LHCN-M2 (cell line): ENCODE measurements at places on chromosomes 7 and 10. TPM values are rescaled to one million over a fixed set of nuclear protein-coding genes. Genes with fewer than 3 reads are reported as not detected.
A peak's percentile ranks its signal among the peaks of the same experiment; 100 is the strongest.

GRCh38 chr7:51980313-51980712 lies 663.7 kb upstream of the COBL start:
- DNase-seq, result no peak

DNA sequence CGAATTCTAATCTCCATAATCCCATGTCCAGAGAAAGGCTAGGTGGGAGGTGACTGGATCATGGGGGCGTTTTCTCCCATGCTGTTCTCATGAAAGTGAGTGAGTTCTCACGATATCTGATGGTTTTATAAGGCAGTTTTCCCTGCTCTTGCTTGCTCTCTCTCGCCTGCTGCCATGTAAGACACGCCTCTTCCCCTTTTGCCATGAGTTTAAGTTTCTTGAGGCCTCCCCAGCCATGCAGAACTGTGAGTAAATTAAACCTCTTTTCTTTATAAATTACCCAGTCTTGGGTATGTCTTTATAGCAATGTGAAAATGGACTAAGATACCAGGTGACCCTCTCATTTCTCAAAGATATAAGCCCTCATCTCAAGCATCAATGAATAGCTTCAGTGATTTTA lies 1.1 kb upstream of the ACTA2 start:
- no peak for DNase-seq

- no peak for DNase-seq
Observed at GRCh38 chr10:72234560-72235095, 18.6 kb upstream of the ASCC1 start.

DNA sequence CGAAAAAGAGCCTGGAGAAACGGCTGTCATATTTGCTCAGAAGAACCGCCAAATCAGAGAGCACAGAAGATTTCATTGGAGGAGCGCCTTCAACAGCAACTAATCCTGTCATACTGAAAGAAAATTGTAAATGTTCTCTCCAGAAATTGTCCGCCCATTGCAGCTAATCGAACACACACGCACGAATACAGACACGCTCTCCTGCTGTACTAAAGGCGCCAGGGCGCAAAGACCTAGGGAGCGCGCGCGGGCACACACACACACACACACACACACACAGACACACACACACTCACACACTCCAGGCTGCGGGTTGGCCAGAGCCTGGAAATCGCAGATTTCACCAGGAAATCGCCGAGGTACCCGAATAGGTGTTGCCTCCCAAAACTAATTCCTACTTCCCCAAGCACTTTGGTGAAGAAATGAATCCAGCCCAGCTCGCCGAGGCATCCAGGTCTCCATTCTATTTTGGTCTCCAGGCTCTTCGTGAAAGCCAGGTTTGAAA lies at the start of gene CHRM2:
TSS of gene CHRM2 (plus strand) at position 157 of the 505 bp plus-strand sequence. CDS start 146,214 bp downstream, outside the sequence.
- peak; percentile 29 for DNase-seq

DNA sequence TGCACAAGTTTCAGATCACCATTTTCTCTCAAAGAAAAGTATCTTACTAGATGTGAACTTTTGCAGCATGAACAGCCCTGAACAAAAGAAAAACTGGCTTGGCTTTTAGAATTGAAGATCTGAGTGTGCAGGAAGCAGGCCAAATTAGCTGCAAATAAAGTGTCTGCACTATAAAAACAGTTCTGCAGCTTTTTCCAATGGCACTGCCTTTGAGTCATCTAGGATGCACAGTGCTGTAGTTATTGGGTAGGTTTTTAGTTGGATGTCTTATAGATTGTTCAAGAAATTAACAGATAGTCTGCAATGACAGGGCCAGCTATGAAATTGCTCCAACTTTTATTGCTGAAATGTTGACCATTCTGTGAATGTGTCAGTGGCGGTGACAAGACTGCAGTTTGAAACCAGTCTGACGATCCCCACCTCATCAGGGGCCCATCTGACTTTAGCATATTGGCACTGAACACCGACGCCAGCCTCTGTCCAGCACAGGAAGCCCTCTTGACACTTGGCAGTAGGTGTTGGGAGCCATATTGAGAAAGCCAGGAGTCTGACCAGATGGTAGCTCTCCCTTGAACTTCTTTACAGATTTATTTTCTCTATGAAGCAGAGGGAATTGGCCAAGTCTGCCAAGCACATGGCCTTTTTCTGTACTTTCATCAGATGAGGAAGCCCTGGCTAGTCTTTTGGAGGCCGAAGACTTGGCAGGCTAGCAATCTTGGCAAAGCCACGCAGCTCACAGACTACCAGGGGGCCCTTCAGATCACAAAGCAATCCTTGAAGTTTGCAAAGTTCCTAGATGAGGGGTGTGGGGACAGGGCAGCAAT lies 490.6 kb downstream of the NEBL start:
- no peak for DNase-seq

DNA sequence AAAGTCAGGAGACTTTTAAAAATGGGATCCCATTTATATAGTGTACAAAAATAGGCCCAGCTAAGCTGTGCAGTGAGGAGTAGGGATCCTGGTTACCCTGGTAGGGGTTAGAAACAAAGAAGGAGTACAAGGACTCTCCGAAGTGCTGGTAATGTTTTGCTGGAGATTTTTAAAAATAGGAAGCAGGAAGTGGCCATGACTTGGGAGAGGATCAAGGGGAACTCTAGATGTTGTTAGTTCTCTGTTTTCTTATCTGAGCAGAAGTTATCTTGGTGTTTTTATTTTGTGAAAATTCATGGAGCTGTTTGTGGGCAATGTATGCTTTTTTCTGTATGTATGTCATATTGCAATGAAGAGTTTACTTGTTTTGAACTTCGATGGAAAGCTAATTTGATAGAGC lies 373.9 kb downstream of the SFMBT2 start:
- DNase-seq, result no peak

- DNase-seq, result no peak
Observed at GRCh38 chr10:115250784-115251183, 157.6 kb downstream of the ATRNL1 start.

DNA sequence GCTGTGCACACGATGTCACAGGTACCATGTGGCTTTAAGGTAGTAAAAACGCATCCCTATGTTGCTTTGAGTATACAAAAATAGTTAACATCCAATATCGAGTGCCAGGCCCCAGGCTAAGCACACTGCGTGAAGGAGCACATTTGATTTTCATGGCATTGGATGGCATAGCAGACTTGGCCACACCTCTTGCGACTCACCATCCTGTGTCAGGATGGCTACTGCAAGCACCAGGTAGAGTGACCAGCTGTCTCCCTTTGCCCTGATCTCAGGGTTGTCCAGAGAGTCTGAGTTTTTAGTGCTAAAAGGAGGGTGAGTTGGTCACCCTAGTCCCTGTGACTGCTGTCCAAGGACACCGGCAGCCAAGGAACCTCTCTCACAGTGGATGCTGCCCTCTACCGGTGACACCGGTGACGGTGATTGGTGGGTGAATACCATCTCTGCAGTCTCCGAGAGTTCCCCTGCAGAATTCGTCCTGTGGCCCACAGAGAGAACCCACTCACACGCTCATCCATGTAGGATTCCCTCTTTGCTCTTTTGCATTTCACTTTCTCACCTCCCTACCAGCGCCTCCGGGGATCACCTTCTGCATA lies 76.1 kb downstream of the BICC1 start:
- DNase-seq, result peak; percentile 5

GRCh38 chr7:27616914-27617548 lies 45.7 kb downstream of the HIBADH start:
- DNase-seq, result no peak

DNA sequence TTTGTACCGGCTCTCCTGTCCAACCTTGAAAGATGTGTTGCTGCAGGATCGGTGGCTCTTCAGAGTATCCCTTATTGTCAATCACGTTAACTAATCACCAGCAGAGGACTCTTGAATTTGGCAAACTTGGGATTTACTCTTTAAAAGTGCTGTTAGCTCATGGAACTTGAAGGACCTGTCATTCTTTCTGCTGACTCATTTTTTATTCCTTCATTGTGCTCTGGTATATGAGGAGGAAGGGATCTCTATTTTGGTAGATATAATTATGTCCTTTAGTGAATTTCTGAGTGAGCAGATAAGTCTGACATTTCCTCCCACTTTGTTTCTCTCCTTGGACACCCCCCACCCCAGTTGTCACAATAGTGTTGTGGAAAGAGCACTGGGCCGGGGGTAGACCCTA lies 175.1 kb upstream of the HDAC9 start:
- no peak for DNase-seq

DNA sequence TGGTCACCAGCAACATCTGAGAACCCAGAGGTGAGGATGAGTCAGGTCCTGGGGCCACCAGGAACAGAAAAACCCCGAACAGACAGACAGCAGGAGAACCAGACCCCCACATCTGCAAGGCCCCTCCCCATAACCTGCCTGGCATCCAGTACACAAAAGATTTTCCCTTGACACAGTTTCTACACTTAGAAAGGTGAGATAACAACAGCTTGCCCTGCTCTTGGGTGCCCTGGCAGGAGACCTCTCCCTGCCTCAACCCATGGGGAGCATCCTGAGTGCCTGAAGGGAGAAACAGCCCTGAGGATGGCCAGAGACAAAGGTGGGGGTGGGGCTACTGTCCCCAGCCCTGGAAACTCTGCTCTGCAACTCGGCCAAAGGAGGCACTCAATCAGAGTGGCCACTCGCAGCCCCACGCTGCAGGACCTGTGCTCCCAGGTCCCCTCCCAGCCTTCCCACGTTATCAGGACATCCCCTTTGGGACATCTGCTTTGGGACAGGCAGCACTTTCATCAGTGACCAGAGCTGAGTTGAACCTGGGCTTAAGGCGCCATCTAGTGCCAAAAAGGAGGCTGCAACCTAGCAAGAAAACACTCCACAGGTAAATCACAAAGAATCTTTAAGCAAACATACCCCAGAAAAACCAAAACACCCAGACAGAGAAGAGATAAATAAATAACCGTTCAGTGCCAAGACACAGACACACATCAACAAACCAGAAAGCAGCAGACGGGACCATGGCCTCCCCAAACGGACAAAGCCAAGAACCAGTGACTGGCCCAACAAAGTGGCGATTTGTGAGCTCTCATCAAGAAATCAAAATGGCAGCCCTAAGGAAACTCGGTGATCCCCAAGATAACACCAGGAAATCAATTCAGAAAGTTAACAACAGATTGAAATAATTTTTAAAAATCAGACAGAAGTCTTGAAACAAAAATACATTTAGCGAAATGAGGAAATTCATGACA lies 233.7 kb downstream of the PTPRN2 start:
- no peak for DNase-seq

The NXPH1 gene
- total RNA-seq, result 1.0 and 2.8 TPM in 2 replicates

The IRF5 gene
- 0.19 and 0.75 TPM in 2 replicates for total RNA-seq

The SH3PXD2A gene
- 12.8 and 18.4 TPM in 2 replicates for total RNA-seq
